ENCODE measurements at places on chromosomes 7 and 10. TPM values are rescaled to one million over a fixed set of nuclear protein-coding genes. Genes with fewer than 3 reads are reported as not detected.

DUSP5 gene
- total RNA-seq = 9.9 TPM

COX15 gene
- total RNA-seq = 32.7 TPM

GOLGA7B gene
- 2.0 TPM for total RNA-seq

ECD gene
- total RNA-seq = 36.0 TPM

LRIT1 gene
- total RNA-seq = not detected

ZNF239 gene
- 7.6 TPM for total RNA-seq

FRG2B gene
- total RNA-seq = not detected

HOXA2 gene
- 11.4 TPM for total RNA-seq

MAT1A gene
- total RNA-seq = not detected

ZNF92 gene
- 17.9 TPM for total RNA-seq

WDFY4 gene
- not detected for total RNA-seq

AKR1D1 gene
- total RNA-seq = not detected

LOXL4 gene
- total RNA-seq = 0.97 TPM

NPTX2 gene
- total RNA-seq = 4.5 TPM

AHR gene
- total RNA-seq = 91.9 TPM

BTRC gene
- total RNA-seq = 8.2 TPM

CDH23 gene
- total RNA-seq = 0.21 TPM

MEIG1 gene
- not detected for total RNA-seq

FAM241B gene
- total RNA-seq = 2.8 TPM

EN2 gene
- 1.4 TPM for total RNA-seq

KMT2E gene
- 66.7 TPM for total RNA-seq

INA gene
- 0.46 TPM for total RNA-seq

SYT15B gene
- total RNA-seq = 0.09 TPM

INPP5F gene
- 7.9 TPM for total RNA-seq

SPAM1 gene
- total RNA-seq = not detected

STYXL1 gene
- 109 TPM for total RNA-seq

JCAD gene
- total RNA-seq = 4.5 TPM

CPA4 gene
- total RNA-seq = 98.8 TPM

ATRNL1 gene
- total RNA-seq = 7.1 TPM

HOXA10 gene
- 12.3 TPM for total RNA-seq

PTPRZ1 gene
- 0.17 TPM for total RNA-seq

RBM20 gene
- total RNA-seq = 0.06 TPM

PODXL gene
- total RNA-seq = 27.8 TPM
